GM13976 (cell line): ENCODE measurements at places on chromosomes 2 and 18.

DNA sequence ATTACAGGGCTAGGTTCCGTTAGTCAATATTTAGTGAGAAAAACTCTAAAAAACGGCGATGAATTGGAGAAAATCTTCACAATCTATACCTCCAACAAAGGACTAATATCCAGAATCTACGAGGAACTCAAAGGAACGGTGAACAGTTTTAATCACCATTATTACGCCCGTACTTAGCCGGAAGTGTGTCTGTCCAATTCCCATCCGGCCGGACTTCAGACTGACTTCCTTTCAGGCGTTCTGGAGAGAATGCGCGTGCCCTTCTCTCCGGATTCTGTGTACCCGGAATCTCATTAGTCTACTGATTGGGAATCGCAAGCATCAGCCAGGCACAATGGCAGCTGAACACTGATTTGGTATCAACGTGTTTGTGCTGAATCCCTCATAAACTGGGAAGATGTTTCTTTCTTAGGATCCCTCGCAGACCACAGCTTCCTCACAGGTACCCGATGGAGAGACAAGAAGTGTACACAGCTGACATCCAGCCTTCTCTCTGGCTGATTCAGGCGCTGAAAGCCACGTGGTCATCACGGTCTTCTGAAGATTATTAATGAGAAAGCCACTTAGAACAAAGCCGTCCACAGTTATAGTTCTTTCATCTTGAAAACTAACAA is 239.9 kb downstream of the ZNF516 start:
- DNase-seq = no peak

- no peak for DNase-seq
These were observed 207.1 kb downstream of the ACKR3 start for GRCh38 chr2:236776695-236777251.

- no peak for DNase-seq
These were observed 8.6 kb downstream of the CABLES1 start for GRCh38 chr18:23143815-23144261.

- DNase-seq = no peak
These were observed 106.3 kb downstream of the ABCA12 start for GRCh38 chr2:215032153-215032552.

- no peak for DNase-seq
These were observed 276.9 kb upstream of the CHAC2 start for GRCh38 chr2:53490659-53491058.

GRCh38 chr2:33421820-33422219 is 54.6 kb upstream of the RASGRP3 start:
- no peak for DNase-seq

GRCh38 chr2:43360137-43360536 is 133.7 kb upstream of the ZFP36L2 start:
- DNase-seq = no peak

DNA sequence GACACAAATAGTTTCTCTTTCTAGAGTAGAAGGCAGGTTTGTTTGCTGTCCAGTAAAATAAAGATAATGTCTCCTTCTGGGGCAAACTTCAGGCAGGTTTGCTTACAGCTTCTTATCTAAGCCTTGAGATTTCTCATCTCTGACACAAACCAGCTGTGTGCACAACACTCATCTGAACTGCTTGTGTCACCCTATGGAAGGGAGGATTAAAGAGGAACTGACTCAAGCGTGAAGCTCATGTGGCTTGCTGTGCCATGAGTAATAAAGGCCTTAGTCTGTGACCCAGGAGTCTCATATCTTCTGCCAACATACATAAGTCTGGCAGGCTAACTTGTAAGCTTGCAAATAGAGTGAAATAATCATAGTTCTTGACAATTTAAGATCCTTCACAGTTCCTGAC is 24.2 kb upstream of the CPO start:
- DNase-seq = no peak

GRCh38 chr2:73931531-73932500 is 5.1 kb downstream of the DGUOK start:
- no peak for DNase-seq

DNA sequence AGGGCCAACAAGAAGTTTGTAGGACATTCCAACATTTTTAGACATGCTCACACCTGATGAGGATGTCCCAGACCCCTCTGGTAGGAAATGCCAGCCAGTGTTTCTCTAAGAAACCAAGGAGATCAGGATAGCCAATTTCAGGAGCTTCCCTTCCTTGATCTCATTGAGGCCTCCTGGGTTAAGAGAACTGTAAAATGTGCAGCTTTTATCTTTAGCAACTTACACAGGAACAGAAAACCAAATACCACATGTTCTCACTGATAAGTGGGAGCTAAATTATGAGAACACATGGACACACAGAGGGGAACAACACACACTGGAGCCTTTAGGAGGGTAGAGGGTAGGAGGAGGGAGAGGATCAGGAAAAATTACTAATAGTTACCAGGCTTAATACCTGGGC is 99.6 kb upstream of the MAP2 start:
- no peak for DNase-seq

DNA sequence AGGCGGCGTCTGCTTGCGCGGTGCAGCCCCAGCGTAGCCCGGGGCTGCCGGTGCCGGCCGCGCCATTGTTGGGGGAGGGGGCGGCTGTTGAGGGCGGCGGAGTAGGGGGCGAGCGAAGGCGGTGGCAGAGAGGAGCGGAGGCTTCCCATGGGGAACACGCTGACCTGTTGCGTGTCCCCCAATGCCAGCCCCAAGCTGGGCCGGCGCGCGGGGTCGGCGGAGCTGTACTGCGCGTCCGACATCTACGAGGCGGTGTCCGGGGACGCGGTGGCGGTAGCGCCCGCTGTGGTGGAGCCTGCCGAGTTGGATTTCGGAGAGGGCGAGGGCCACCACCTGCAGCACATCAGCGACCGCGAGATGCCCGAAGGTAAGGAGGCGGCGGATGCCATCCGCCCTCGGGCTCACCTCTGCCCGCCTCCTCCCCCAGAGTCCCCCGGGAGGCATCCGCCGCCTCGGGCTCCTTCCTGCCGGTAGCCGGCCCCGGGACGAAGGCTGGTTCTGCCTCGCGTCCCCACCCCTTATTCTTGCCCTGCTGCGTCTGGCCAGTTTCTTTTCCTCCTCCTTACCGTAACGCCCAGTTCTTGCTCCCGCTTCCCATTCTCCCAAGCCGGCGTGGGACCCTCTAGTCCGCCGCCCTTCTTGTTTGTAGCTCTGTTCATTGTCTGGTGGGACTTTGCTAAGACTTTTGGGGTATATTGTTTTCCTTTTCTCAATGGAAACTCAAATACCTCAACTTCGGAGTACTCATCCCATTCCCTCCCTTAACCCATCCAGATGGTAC is 500 bp downstream of the CCNYL1 start:
- DNase-seq = peak; percentile 71

- DNase-seq = peak; percentile 86
These were observed at the start of gene TMEM37 for GRCh38 chr2:119431155-119431975. TMEM37 (plus strand) TSS chr2:119431854; CDS start chr2:119431904, 50 bp downstream.

DNA sequence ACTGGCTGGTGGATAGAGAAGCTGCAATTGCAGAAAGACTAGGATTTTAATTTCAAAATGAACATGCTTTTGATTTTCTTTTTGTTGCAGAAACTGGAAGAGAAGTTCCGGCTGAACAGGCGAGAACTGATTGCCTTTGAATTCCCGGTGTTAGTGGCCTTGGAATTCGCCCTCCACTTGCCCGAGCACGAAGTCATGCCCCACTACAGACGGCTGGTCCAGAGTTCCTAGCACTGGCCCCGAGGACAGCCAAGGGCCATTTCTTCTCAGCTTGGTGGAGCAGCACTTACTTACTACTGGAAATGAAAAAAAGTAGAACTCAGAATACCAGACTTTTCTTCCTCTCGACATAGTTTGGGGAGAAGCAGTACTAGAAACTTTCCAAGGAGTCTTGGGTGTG is 121.9 kb downstream of the CABLES1 start:
- no peak for DNase-seq

DNA sequence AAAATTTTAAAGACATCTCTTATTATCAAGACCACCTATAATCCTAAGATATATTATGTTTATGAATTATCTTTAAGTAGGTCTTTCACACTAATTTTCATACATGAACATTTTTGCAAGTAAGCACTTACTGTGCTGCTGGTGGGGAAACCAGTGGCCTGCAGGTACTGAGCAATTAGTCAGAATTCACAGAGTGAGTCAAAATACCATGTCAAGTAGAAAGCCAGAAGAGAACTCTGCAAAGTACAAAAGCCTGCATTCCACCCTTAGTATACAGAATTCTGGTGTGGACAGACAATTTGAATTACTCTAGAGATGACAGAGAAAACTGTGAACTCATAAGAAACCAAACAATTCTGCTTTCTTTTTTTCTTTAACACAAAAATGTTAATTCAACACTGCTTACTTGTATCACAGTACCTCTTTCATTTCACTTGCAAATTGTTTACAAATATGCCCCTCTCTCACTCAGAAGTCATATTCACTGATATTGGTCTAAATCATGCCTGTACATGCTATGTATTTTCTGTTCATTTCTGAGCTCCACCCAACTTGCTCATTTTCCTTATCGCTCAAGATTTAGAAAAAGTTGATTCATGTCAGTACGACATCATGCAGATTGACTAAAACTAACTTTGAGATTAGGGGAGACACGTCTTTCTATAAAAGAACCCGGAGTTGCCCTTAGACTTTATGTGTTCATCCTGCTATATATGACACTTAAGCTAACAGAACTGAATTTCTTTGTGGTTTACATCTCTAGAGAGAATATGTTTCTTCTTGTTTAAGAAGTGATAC is 182.9 kb downstream of the IKZF2 start:
- DNase-seq = no peak

- no peak for DNase-seq
These were observed 32.7 kb downstream of the ARHGAP25 start for GRCh38 chr2:68767031-68767961.

DNA sequence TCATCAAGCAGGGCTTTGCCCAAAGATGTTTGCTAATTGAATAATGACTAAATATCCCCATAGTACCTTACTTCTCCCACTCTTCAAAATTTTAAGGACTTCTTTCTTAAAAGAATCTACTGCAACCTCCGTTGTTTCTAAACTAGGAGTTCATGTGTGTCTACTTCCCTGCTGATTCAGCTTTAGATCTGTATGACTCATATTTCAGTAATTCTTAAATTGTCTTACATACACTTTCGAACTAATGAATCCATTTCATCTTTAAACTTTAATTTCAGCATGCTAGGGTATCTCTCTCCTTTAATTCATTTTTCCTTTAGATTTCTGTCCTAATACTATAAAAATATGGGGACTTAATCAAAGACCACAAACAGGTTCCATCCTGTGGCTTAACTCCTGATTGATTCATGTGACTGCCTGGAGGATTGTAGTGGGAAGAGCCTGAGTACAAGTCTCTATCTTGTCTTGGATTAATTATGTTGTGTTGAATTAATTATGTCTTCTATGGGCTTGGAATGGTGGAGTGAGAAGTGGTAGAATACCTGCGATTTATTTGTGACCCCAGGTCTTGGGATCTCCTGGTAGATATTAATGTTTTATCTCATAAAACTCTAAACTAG is 24.9 kb upstream of the COL5A2 start:
- peak; percentile 10 for DNase-seq

DNA sequence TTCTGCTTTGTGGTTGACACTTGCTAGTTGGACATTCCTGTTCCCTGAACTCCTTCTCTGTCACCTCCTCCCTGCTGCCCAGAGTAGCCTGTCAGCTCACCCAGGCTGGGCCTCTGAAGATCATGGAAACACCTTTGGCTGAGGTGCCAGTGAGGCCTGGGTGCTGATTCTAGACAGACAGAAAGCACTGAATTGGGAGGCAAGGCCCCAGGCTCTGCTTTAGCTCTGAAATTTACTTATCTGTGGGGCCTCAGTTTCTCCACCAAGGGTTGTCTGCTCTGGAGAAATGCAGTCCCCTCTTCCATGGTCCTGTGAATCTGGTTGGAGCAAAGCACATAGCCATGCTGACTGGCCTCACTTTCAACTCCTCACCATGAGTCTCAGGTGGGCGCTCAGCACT is 104.6 kb upstream of the SIX3 start:
- DNase-seq = no peak

- DNase-seq = no peak
These were observed 228.2 kb downstream of the CCDC178 start for GRCh38 chr18:33212363-33212762.

GRCh38 chr2:99644419-99644787 is 154.6 kb upstream of the REV1 start:
- DNase-seq = no peak

DNA sequence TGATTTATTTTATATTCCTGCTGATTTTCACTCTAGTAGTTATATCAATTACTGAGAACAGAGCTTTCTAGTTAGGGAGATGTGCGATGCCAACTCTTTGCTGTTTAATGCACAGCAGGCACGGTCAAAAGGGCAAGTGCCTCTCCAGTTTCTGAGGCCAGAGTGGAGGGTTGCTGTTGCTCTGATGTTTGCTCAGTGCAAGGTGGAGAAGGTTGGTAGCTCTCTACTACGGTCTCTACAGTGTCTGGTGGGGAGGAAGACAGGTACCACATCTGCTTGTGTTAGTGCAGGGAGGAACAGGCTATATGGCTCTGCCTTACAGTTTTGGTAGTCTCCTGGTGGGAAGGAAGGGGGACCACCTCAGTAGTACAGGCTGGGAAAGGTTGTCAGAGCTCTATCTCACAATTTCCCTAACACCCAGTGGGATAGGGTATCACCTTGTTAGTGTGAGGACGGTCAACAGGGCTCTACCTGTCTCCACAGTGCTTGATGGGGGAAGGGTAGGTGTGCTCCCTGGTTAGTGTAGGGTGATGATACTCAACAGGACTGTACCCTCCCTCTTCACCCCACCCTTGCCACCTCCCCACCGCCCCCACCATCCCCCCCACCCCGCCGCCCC is 85.9 kb downstream of the FANCL start:
- DNase-seq = no peak

- DNase-seq = no peak
These were observed 130.1 kb upstream of the PIEZO2 start for GRCh38 chr18:11279461-11279860.

DNA sequence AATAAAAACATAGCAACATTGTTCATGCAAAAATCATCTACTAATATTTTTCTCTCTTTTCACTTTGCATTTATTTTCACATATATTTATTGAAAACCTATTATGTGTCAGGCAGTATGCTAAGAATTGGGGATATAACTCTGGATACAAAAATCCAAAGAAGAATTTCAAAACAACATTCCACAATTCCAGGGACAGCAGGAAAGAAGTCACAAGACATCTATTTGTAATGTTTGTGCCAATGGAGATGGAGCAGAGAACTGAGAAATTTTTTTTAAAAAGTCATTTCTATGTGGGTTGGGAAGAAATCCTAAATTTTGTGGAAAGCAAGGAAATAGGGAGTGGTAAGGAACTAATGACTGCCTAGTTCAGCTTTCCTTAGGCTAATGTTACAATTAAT is 128.6 kb upstream of the TLK1 start:
- no peak for DNase-seq

GRCh38 chr18:26008096-26008495 is 82.3 kb downstream of the SS18 start:
- DNase-seq = no peak

- peak; percentile 2 for DNase-seq
These were observed 21.2 kb downstream of the TRIB2 start for GRCh38 chr2:12737738-12738485.

GRCh38 chr2:31000970-31001369 is 137.3 kb downstream of the GALNT14 start:
- DNase-seq = no peak
